ENCODE measurements at places on chromosomes 2 and 18. TPM values are rescaled to one million over a fixed set of nuclear protein-coding genes. Genes with fewer than 3 reads are reported as not detected.

COL5A2 gene
- 21.4 TPM for total RNA-seq

BOLL gene
- total RNA-seq: not detected

MC4R gene
- 1.2 TPM for total RNA-seq

ZNF396 gene
- 3.2 TPM for total RNA-seq

KCNG2 gene
- total RNA-seq: 0.25 TPM

Data from temporal lobe (tissue), 4 donors.